ENCODE measurements at places on chromosomes 1 and 21. TPM values are rescaled to one million over a fixed set of nuclear protein-coding genes. Genes with fewer than 3 reads are reported as not detected.

The TNNI3K gene
- total RNA-seq, result not detected

GRCh38 chr1:156425943-156426342 is 56.9 kb downstream of the RHBG start:
- DNase-seq, result no peak
- H3K36me3 ChIP-seq, result no peaks in the 10 kb centered on the region
- H3K27ac ChIP-seq, result no peak overlapping the region
- H3K4me1 ChIP-seq, result peaks cover 10% of the 10 kb centered on the region

DNA sequence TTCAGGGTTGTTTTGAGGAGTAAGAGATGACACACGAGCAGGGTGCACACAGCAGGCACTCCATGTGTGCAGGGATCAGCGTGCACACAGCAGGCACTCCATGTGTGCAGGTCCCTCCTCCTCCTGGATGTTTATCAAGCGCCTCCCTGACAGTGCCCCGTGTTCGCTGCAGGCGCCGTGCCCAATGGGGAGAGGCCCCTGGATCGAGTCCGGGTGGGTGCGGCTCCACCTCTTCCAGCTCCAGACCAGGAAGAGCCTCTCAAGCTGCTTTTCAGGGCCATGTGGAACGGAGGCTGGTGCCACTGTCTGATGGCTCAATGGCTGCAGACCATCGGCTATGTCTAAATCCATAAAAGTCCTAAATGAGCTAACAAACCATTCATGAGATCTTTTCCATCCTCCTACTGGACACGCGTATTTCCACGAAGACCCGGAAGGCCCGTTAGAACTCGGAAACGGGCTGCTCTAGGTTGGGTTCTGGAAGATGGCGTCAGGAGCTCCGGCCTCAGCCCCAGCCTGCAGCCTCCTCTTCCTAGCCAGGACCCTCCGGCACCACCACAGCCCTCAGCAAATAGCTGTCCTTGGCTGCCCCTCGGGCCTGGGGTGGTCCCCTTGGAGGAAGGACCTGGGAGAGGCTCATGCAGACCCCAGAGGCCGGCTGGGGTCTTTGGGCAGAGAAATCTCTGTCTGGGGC is 36.0 kb downstream of the RRP1 start:
- H3K27me3 ChIP-seq, result no peaks in the 10 kb centered on the region
- no peaks in the 10 kb centered on the region for H3K4me1 ChIP-seq
- no peak overlapping the region for H3K27ac ChIP-seq

- peak overlapping the region; percentile 33 for H3K27ac ChIP-seq
- no peaks in the 10 kb centered on the region for H3K27me3 ChIP-seq
- DNase-seq, result no peak
- peaks cover 5% of the 10 kb centered on the region for H3K4me1 ChIP-seq
- H3K36me3 ChIP-seq, result no peaks in the 10 kb centered on the region
- H3K4me3 ChIP-seq, result no peak overlapping the region
Measured at GRCh38 chr1:39158327-39159086, 46.0 kb upstream of the MACF1 start.

DNA sequence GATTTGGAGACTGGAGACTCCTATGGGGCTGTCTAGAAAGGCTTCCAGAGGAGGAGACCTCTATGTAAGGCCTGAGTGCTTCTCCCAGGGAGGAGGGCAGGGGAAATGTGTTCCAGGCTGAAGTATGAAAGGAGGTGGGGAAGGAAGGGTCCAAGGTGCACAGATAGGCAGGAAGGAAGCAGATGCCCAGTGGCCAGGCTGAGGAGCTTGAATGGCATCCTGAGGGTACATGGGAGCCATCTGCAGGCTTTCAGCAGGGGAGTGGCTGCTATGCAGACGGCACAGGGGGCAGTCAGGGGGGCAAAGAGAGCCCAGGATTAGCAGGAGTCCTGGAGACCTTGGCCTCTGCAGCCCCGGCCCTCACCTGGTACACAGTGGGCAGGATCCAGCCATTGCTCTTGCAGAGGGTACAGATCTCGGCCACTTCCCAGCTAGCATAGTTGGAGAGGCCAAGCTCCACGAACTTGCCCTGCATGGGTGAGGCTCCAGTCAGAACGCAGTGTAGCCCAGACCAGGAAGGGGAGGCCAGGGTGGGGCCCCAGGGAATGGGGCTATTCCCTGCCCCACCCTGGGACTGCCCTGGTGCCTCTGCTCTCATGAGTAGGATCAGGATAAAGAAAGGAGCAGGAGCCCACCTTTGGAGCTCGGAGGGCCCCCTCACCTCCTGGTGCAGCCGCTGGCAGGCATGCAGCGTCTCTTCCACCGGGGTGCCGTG is 4.0 kb downstream of the AKR7A2 start:
- H3K4me3 ChIP-seq, result no peak overlapping the region
- peaks cover 12% of the 10 kb centered on the region for H3K4me1 ChIP-seq
- H3K36me3 ChIP-seq, result peaks cover 29% of the 10 kb centered on the region
- H3K27ac ChIP-seq, result no peak overlapping the region
- no peak for DNase-seq
- H3K27me3 ChIP-seq, result no peaks in the 10 kb centered on the region

The LPAR3 gene
- 1.1 TPM for total RNA-seq

DNA sequence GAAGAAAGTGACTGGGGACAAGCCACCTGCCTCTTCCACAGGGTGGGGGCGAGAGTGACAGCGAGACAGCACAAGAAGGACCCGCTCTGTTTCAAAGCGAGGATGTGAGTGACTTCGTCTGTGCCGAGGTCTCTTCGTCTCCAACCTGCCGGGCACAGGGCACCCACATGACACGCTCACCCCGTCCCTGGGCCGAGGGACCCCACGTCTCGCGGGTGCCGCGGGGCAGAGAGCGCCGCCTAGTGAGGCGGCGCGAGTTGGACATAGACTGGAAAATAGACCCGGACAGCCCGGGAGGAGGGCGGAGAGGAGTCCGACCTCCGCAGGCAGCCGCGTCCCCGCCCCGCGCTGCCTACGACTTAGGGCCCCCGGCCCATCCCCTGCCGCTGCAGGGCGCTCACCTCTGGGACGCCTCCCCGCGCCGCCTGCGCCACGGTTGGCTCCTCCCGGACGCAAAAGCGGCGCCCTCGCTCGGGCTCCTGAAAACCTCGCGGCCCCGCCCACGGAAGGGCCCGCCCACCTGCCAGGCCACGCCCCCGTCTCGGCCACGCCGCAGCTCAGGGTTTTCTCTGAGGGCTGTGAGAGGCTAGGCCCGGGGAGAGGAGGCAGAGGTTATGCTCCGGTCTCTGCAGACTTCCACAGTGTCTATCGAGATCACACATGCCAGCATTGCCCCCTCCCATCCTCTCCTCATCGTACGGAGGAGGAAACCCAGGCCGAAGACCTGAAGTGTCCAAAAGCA is at the start of gene TLR5:
TLR5 (minus strand) TSS at position 454 of the 742 bp plus-strand sequence. CDS start 30,217 bp downstream, outside the sequence.
- H3K27ac ChIP-seq, result peak within 1 kb of the TSS; percentile 51
- peaks cover 23% of the 10 kb centered on the region for H3K4me1 ChIP-seq
- DNase-seq, result peak; percentile 83
- H3K36me3 ChIP-seq, result no peaks in the 10 kb centered on the region

The SEMA4A gene
- total RNA-seq, result 21.6 TPM

The S100A1 gene
- not detected for total RNA-seq

DNA sequence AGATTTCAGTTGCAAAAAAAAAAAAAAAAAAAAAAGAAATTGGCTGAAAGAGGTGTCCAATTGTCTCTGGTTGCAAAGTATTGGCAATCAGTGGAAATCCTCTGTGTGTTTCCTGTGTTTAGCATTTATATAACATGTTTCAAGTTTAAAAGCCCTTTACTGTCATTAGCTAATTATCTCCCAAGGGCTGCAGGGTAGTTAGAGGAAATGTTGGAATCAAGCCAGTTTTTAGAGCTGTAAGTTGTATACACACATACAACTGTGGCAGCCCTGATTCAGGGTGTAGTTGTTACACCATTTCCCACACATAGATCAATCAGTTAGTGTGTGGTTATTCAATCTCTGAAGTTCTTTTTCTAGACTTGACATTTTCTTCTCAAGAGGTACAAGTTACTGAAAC is 8.9 kb upstream of the ZNF326 start:
- H3K27ac ChIP-seq, result no peak overlapping the region
- no peak for DNase-seq
- no peak overlapping the region for H3K4me3 ChIP-seq
- no peaks in the 10 kb centered on the region for H3K27me3 ChIP-seq
- no peaks in the 10 kb centered on the region for H3K4me1 ChIP-seq
